Calu3 (cell line): ENCODE measurements at places on chromosomes 7 and 10.

- DNase-seq: no peak
These were observed 156.2 kb downstream of the MBL2 start for GRCh38 chr10:52616395-52616764.

DNA sequence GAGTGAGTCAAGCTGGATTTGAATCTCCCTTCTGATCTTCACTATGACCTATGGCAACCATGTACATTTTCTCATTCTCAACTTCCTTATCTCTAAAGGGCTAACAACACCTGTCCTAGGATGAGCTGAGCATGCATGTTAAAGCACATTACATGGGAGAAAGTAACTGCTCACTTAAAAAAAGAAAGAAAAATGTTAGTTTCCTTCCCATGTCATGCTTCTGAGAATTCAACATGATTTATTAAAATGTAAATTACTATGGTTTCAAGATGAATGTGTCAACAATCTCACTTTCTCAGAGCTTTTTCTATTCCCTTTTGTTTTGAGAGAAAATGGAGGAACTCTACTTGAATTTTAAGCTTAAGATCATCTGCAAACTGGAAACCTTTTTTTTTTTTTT, 295.3 kb downstream of the SKIDA1 start:
- no peak for DNase-seq

DNA sequence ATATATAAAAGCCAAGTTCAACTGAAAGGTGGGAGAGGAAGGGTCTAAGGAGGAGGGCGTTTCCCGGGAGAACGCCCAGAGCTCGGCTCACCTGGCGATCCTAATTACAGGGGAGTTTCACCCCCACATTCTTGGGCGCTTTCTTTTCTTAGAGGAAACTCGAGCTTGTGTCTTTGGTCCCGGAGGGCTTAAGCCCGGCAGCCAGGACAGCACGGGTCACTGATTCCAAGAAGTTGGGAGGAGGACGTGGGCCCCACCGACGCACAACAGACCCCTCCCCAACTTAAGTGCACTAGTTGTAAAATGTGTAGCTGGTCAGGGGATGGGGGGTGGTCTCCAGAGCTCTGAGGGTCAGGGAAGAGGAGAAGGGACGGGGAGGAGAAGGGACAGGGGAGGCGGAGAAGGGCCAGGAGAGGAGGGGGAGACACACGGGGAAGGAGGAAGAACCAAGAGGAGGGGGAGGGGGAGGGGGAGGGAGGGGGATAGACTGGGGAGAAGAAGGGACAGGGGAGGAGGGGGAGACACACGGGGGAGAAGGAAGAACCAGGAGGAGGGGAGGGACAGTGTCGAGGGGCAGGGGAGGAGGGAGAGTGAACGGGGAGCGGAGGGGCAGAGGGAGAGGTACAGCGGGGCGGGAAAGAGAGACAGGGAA, 874 bp downstream of the BAIAP2L1 start:
- DNase-seq: no peak

GRCh38 chr7:128954830-128955802, 17.4 kb downstream of the IRF5 start:
- DNase-seq: no peak

GRCh38 chr7:128743112-128743772, 4.1 kb downstream of the CALU start:
- no peak for DNase-seq
